ENCODE measurements at places on chromosomes 4 and X.
A peak's percentile ranks its signal among the peaks of the same experiment; 100 is the strongest.

DNA sequence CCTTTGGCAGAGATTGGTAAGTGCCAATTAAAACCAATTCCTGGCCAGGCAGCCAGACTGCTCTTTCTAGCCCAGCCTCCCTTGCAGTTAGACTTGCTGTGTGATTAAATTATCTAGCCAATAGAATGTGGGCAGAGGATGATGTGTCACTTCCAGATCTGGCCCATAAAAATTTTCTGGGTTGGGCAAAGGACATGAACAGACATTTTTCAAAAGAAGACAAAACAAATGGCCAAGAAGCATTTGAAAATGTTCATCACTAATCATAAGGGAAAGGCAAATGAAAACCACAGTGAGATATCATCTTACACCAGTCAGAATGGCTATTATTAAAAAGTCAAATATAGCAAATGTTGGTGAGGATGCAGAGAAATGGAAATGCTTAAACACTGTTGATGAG is 71.4 kb upstream of the STIM2 start:
- no peak for DNase-seq

- DNase-seq = peak; percentile 68
These were observed 48.2 kb upstream of the H2AZ1 start for GRCh38 chr4:99998062-99998867.

GRCh38 chrX:397575-397974 is 10.9 kb upstream of the PPP2R3B start:
- DNase-seq = peak; percentile 71

GRCh38 chr4:76748649-76749048 is 149.3 kb downstream of the SOWAHB start:
- no peak for DNase-seq

- peak; percentile 64 for DNase-seq
These were observed 1587.9 kb upstream of the ADGRL3 start for GRCh38 chr4:59612235-59612634.
